ENCODE measurements at places on chromosomes 2 and 18.

GRCh38 chr2:169895294-169895985 is 68.2 kb downstream of the UBR3 start:
- DNase-seq, result no peak

DNA sequence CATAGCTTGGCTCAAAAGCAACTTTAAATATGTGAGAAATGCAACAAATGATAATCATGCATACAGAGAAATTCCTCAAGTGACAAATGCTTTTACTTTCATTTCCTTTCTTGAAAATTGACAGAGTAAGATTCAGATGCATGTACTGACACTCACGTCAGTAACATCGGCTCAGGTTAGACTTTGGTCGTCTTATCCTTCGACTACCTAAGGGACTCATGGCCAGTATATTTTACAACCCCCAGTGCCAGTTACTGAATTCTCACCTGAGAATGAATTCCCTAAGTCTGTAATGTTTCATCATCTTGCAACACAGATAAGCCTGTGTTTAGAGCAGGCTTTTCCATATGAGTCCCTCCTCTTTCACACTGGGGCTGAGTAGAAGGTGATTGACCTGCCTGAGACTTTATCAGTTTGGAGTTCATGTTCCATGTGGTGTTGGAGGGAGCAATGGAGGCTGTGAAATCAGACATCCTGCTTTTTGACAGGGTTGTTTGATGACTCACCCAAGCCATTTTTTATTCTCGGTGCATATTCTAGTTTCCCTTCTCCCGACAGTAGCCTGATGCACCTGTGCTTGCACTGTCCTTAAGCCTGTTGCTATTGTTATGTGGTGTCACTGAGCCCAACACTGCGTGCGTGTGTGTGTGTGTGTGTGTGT is 30.5 kb upstream of the ATP8B1 start:
- DNase-seq, result no peak

- no peak for DNase-seq
These were observed 29.7 kb downstream of the MGAT4A start for GRCh38 chr2:98701230-98701629.

DNA sequence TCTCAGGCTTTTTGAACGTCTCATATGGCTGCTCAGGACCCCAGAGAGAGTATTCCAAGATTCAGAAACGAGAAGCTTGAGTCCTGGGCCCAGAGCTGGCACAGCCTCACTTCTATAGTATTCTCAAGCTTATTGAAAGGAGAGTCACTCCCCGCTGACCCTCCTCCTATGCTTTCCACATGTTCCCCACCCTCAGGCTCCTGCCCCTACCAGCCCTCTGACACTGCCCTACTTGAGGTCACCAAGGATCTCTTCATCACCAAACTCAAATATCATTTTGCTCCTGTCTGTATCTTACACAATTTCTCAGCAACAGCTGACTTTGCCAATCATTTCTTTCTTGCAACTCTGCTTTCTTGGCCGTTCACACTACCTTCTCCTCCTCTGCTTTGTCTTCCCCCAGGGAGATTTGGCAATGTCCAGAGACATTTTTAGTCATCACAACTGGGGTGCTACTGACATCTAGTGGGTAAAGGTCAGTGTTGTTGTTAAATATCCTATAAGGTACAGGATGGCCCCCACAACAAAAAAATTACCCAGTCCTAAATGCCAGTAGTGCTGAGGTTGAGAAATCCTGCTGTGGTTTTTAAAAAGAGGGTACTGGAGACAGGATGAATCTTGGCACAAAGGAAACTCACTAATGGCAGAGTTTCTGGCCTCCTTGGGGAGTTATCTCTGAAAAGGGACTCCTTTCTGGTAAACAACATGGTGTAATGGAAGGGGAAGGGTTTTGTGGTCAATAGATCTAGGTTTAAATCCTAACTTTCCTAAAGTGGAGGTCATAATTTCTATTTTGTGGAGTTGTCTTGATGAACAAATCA is 26.9 kb upstream of the INSIG2 start:
- DNase-seq, result no peak

- no peak for DNase-seq
These were observed 20.3 kb downstream of the ATG4B start for GRCh38 chr2:241657786-241658254.

- DNase-seq, result no peak
These were observed 149.2 kb downstream of the INSIG2 start for GRCh38 chr2:118237451-118237850.

DNA sequence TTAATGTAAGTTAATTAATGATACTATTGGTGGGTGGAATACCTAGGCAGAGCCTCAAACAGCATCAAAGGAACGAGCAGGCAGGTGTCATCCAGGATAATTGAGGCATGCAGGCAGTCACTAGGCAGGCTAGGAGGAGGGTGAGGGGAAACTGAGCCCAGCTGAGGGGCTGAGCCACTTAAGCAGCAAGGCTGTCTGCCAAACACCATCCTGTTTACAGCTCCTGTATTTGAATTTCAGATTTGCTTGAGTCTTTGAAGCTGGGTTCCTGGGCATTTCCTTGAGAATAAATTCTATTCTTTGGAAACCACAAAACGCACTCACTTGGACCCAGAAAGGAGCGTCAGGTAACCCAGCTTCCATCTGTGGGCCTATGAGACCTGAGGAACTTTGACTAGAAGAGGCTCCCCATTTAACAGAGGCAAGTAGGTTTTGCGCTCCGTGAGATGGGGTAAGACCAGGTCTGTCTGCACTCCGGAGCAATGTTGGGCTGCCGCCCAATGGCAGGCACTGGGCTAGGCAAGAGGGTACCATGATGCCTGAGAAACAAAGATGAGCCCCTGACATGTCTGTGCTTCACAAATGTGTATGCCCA is 2.0 kb downstream of the EDAR start:
- DNase-seq, result no peak

Measured in activated naive CD4-positive, alpha-beta T cell (primary cell).